ENCODE measurements at places on chromosomes 12 and 14.

GRCh38 chr12:119308708-119309456 is 25.6 kb upstream of the CCDC60 start:
- no peak for DNase-seq

DNA sequence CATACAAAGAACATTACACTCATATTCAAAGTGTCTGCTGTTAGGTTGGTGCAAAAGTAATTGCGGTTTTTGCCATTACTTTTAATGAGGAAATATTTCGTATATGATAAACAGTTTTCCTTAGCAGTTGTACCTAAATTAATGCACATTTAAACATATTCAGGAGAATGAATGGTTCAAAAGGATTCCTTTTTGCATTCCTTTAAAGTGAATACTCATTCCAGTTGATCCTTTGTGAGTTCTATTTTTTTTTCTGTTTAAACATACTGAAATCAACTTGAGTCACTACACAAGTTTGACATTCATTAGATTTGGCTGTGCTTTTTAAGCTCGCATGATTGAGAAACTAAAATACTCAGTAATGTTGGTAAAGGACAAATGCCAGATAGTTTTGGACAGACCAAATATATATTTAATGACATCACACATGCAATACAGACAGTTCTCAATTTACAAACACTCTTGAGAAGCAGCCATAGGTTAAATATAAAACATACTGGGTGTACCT is 13.8 kb upstream of the SLC38A2 start:
- peak; percentile 99 for DNase-seq

- no peak for DNase-seq
Observed at GRCh38 chr12:30939234-30939633, 12.7 kb downstream of the TSPAN11 start.

DNA sequence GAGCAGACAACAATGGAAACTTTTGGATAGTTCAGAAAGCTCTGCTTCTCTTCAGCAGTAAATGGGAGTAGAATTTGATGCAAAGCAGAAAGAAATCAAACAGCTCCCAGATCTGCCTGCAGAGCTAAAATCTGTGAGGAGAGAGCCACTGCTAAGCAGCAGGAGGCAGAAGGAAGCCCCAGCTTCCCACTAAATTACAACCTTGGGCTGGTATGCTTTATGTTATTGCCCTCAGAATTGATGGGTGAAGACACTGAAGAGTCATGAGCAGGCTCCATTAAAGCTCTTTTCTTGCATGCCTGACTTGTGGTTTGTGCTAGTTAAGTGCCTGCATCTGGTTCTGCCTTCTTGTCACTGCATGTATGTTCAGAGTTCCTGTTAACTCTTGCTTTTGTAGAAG is 8.4 kb downstream of the ZC2HC1C start:
- DNase-seq = no peak

- DNase-seq = no peak
Observed at GRCh38 chr14:98900798-98901197, 371.2 kb downstream of the BCL11B start.

DNA sequence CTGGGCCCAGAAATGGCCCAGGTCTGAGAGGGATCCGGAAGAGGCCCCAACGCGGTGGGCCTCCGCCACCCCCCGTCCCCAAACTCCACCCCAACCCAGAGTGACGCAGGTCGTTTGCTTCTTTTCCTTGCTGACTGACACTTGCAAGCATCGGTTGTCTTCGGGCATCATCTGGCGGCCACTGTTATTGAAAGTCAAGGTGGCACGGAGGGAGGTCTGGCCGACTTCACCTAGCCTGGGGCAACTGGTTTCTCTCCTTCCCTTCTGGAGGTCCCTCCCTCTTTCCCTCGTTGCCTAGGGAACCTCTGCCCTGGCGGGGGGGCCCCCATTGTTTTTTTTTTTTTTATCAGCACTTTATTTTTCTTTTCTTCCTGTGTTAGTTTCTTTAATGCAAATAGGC is 241.8 kb downstream of the ALG10 start:
- DNase-seq = no peak

GRCh38 chr12:133227281-133227852 is 8.3 kb downstream of the ANHX start:
- no peak for DNase-seq

- peak; percentile 73 for DNase-seq
Observed at GRCh38 chr14:22994762-22995275, 12.5 kb upstream of the AJUBA start.
